ENCODE measurements at places on chromosomes 4 and X. TPM values are rescaled to one million over a fixed set of nuclear protein-coding genes. Genes with fewer than 3 reads are reported as not detected.

The TLL1 gene
- total RNA-seq, result 4.7 TPM

The CTAG1A gene
- not detected for total RNA-seq

The BBS12 gene
- total RNA-seq, result 5.5 TPM

The BCORL1 gene
- 4.6 TPM for total RNA-seq

The DUX4 gene
- total RNA-seq, result not detected

The SLITRK4 gene
- total RNA-seq, result 46.6 TPM

The GPRASP3 gene
- 3.7 TPM for total RNA-seq

The FGD1 gene
- total RNA-seq, result 2.6 TPM

The SRPK3 gene
- 1.2 TPM for total RNA-seq

The IL2RG gene
- total RNA-seq, result 5.4 TPM

The NPY5R gene
- 3.6 TPM for total RNA-seq

The VCX2 gene
- not detected for total RNA-seq

The ADAMTS3 gene
- 1.3 TPM for total RNA-seq

The MSX1 gene
- 12.1 TPM for total RNA-seq

The GAGE12H gene
- not detected for total RNA-seq

The BEND2 gene
- not detected for total RNA-seq

The SH2D1A gene
- total RNA-seq, result 2.5 TPM

The IGSF1 gene
- 0.68 TPM for total RNA-seq

The SSX4 gene
- total RNA-seq, result not detected
